Mesendoderm (in vitro differentiated cells): ENCODE measurements at places on chromosomes 1 and 21.
A peak's percentile ranks its signal among the peaks of the same experiment; 100 is the strongest.

- no peak for DNase-seq
These were observed 7.2 kb upstream of the SLX9 start for GRCh38 chr21:44932408-44933181.

DNA sequence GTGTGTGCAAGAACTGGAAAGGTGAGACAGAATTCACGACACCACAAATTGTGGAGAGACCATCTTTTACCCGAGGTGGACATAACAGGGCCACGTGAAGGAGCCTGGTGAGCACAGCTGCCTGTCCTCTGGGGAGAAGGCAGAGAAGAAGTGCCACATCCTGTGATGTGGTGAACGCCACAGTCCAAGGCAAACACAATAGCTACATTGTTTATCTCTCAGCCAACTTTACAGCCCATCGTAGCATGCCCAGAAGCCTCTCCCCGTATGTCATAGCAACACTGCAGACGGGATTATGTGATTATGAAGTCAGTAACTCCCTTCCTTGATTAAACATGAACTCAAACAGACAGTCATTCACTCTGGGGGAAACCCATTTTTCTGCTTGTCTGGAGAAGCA lies 612.2 kb downstream of the SMYD3 start:
- no peak for DNase-seq

GRCh38 chr1:96588416-96588995 lies 133.1 kb upstream of the PTBP2 start:
- DNase-seq: no peak

DNA sequence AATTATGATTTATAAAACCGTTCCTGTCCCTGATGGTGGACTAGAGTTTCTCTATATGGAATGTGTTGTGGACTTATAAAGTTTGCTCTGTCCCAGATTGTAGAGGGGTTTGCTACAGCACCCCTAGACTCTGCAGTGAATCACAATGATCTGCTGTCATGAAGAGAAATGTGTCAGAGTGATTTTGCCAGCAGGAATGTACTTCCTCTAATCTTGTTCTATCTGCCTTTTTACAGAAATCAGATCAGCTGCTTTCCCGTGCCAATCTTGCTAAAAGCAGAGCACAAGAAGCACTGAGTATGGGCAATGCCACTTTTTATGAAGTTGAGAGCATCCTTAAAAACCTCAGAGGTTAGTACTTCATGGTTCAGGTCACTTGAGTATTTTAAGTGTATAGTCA lies 52.0 kb downstream of the LAMC2 start:
- DNase-seq: no peak

- DNase-seq: peak; percentile 68
These were observed 45.9 kb upstream of the CSF3R start for GRCh38 chr1:36528361-36529349.

- DNase-seq: no peak
These were observed 6.6 kb upstream of the AZIN2 start for GRCh38 chr1:33074193-33074945.

- DNase-seq: peak; percentile 98
These were observed 26.1 kb downstream of the PKP1 start for GRCh38 chr1:201309416-201309815.

GRCh38 chr1:50873458-50874187 lies 86.4 kb downstream of the FAF1 start:
- DNase-seq: peak; percentile 91

DNA sequence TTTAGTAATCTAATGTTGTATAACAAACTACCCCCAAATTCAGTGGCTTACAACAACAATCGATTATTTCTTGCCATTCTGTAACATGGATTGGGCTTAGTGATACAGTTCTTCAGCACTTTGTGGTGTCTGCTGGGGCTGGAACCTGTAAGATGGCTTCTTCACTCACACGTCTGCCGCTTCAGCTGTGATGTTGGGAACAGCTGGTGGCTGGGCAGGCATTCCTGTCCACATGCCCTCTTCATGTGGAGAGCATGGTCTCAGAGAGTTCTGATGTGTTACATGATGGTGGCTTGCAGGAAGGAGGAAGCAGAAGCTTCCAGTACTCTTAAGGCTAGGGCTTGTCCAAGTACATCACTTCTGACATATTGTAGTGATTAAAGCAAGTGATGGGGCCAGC lies 276.9 kb downstream of the PTBP2 start:
- DNase-seq: no peak

- peak; percentile 34 for DNase-seq
These were observed 83.9 kb downstream of the FASLG start for GRCh38 chr1:172742599-172743500.

DNA sequence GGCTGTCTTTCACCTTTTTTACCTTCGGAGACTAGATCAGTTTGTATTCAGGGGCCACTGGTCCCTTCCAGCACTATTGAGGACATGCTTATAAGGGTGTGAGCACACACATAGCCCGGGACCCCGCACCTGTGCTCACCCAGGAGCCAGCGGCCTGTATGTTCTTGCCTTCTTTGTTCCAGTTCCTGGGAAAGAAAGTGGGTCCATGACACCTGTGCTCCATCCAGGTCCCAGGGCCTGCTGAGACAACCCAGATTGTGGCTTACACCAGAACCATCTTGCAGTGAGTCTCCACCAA lies 207.8 kb downstream of the TOMM20 start:
- DNase-seq: no peak

DNA sequence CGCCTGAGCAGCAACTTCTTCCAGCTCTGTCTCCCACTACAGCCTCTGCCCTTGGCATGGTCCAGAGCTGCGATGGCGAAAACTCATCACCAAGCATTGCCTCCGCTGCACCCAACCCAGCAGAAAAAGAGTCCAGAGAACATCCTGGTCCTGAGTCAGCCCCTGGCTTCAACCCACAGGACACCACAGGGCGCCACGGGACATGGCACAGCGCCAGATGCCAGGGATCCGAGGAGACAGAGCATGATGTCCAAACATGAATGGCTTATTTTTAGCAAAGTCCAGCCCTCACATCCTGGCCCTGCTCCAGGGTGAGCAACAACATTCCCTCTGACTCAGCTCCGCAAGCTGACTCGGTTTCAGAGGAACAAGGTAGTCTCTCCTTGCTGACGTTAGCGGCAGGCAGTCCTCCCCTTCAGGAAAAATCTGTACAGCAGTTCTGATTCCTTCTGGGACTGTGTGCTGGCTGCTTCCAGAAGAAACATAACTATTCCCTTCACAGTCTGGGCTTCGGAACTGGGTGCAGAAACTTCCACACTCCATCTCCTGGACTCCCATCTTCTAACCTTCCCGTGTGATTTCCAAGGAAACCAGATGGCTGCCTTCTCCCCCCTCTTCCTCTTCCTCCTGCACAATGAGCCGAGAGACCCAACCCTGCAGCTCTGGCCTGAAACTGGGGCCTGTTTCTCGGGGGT lies 131.3 kb downstream of the TOMM20 start:
- DNase-seq: no peak

DNA sequence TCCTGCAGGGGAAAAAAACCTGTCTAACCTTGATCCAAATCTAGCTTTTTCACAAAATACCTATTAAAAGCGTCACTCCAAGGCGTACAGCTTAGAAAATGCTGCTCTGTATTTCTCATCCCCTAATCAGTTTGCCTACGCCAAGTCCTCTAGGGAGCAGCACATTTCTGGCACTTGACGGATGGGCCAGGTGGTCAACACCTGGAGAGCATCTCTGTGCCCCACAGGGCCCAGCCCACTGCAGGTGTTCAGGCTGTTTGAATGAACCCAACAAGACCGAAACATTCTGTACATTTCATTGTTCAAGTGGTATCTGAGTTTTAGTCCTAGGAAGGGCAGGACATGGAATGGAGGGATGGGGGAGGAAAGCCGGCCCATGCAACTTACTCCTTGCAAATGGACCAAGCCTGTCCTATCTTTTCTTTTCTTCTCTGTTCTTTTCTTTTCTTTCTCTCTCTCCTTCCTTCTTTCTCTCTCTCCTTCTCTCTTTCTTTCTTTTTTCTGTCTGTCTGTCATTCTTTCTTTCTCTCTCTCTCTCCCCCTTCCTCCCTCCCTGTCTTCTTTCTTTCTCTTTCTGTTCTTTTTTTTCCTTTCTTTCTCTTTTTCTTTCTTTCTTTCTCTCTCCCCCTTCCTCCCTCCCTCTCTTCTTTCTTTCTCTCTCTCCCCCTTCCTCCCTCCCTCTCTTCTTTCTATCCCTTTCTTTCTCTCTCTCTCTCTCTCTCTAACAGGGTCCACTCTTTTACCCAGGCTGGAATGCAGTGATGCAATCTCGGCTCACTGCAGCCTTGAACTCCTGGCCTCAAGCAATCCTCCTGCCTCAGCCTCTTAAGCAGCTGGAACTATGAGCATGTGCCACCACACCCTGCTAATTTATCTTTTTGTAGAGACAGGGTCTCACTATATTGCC lies 29.1 kb downstream of the IGFN1 start:
- no peak for DNase-seq

DNA sequence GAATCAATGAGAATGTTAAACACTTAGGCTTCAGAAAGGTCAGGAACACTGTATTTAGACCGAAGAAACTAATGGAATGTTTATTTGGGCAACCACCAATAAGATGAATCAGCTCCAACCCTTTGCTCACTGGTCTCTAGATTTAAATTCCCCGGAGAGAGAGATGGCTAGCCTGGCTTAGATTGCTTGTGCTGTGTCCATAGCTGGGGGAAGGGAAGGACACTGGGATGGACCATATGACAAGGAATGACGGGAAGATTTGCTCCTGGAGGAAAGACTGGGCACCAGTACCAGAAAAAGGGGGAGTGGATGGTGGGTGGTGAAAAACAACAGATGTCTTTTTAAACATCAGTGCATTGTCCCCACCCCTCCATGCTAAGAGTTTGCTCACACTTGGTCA lies 426.6 kb downstream of the DUSP10 start:
- DNase-seq: no peak

- DNase-seq: no peak
These were observed 34.1 kb upstream of the GNG4 start for GRCh38 chr1:235683653-235684052.

- DNase-seq: peak; percentile 90
These were observed 83.6 kb upstream of the SLC25A33 start for GRCh38 chr1:9455487-9456234.

DNA sequence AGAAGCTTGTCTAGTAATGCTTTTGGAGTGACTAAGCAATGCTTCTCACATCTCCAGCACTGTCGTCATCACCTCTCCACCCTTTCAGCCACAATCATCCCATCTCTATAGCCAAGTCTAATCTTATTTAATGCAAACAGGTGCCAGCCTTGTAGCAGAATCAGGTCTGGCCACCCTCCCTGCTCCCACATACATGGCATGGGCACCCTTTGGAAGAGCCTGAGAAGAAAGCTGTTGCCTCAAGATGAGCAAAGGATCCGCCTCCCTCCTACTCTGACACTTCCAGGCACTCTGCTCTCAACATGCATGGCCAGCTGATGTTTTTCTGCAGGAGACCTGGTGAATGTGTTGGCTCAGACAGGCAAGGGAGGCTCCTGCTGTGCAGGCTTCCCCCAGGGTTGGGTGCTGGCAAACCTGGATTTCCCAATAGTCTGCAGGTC lies 113.1 kb upstream of the GRIK3 start:
- no peak for DNase-seq

DNA sequence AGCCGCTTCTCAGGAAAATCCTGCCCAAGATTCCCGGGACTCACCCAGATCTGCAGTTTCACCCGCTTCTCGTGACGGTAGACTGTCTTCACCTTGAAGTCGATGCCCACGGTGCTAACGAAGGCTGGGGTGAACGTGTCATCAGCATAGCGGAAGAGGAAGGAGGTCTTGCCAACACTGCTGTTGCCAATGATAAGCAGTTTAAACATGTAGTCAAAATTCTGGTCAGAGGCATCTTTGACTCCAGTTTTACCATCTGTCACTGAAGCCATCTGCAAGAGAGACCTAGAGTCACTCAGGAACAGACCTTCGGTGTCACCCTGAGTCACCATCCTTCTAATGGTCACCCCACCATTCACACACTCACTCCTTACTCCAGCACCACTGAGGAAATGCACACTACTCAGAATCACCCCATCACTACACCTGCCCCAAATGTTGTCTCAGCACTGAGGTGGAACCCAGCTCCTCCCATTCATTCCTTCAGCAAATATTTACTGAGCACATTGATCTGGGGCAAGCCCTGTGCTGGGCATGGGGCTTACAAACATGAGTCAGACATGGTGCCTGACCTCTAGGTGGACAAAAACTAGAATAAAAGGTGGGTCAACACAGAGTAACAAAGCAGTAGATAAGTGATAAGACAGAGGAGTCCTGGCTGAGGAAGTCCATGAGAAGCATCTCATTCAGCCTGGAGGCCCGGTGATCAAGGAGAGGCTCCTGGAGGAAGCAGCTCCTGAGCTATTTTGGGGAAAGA lies 13.5 kb downstream of the RAB3B start:
- DNase-seq: no peak

DNA sequence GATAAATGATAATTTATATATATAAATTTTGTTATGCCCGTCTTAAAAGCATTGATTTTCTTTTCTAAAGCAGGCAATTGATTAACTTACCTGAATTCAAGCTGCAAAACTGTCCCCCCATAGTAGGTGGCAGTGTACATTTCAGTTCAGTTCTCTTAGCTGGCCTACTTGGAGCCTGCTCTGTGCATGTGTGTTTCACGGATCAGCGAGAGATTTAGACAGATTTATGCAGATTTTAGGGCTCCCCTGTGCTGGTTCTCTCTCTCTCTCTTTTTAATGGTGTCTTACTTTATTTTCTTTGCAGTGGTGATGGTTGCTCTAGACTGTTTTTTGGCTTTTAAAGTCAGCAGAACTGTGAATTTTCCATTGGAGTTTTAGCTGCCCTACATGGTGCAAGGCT lies 30.7 kb downstream of the CLIC4 start:
- DNase-seq: no peak

DNA sequence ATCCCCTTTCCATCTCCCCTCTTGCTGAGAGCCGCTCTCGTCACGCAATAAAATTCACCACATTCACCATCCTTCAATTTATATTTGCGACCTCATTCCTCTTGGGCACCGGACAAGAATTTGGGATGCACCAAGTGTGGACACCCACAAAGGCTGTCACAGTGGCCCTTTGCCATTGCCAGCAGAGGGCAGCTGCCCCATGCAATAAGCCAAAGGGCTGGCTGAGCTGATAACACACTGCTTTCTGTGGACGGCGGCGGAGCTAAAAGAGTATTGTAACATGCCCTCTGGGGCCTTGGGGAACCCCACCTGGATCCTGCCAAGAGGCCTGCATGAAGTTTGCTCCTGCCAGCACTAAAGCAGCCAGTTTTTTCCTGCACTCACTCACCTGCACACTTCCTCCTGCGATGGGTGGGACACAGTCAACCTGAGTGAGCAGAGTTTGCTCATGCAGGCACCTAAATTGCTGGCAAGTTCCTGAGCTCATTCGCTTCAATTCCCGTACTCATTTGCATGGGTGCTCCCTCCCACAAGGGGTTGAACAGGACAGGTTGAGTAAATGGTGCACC lies 792.3 kb upstream of the ADAMTS5 start:
- peak; percentile 46 for DNase-seq

GRCh38 chr1:153534925-153535241 lies 908 bp downstream of the S100A6 start:
- no peak for DNase-seq
